ENCODE measurements at places on chromosomes 13 and 19. TPM values are rescaled to one million over a fixed set of nuclear protein-coding genes. Genes with fewer than 3 reads are reported as not detected.

The TMEM150B gene
- total RNA-seq = 1.9 TPM

- H3K27me3 ChIP-seq = no peaks in the 10 kb centered on the region
- H3K4me3 ChIP-seq = no peak overlapping the region
- no peaks in the 10 kb centered on the region for H3K4me1 ChIP-seq
- DNase-seq = no peak
- no peak overlapping the region for H3K27ac ChIP-seq
Observed at GRCh38 chr13:51105046-51105445, 6.0 kb downstream of the C13orf42 start.

The SLC25A41 gene
- 0.81 TPM for total RNA-seq

The IGFL1 gene
- total RNA-seq = not detected

DNA sequence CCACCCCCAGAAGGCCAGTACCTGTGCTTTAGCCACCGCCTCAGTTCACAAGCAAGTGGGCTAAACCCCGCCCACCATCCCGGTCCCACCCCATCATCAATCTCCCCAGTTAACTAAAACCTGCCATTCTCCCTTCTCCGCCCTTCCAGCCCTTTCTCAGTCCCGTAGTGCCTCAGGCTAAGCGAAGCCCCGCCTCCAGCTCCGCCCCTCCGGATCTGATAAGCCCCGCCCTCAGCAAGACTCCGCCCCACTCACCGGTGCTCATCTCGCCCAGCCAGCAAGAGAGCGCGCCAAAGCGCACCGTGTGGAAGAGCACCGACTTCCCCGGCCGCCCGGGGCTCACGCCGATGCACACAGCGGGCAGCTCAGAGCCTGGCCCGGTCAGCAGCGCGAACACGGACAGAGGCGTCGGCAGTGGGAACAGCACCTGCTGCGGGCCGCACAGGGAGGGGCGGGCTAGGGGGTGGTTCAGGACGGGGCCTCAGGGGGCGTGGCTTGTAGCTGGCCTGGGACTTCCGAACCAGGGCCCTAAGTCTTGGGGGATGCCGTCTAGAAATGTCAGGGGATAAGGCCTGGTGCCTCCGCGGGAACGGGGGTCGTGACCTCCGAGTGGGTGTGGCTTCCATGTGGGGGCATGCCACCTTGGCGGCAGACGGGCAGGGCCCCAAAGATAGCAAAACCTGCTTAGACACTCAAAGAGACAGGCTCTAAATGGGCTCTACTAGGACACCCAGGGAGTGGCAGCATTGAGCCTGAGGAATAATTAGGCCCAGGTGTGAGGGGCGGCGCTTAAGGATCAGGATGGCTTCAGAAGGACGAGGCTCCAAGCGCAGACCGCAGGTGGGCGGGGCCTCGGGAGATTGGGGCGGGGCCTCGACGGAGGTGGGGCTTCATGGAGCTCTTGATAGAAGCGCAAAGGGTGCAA lies 21.4 kb downstream of the MAP4K1 start:
- no peaks in the 10 kb centered on the region for H3K36me3 ChIP-seq
- no peaks in the 10 kb centered on the region for H3K27me3 ChIP-seq
- no peaks in the 10 kb centered on the region for H3K4me1 ChIP-seq
- peak overlapping the region; percentile 29 for H3K4me3 ChIP-seq
- no peak for DNase-seq
- H3K27ac ChIP-seq = no peak overlapping the region
